Uterus (tissue), 4 donors: ENCODE measurements at places on chromosomes 5 and 9. TPM values are rescaled to one million over a fixed set of nuclear protein-coding genes. Genes with fewer than 3 reads are reported as not detected.

DNA sequence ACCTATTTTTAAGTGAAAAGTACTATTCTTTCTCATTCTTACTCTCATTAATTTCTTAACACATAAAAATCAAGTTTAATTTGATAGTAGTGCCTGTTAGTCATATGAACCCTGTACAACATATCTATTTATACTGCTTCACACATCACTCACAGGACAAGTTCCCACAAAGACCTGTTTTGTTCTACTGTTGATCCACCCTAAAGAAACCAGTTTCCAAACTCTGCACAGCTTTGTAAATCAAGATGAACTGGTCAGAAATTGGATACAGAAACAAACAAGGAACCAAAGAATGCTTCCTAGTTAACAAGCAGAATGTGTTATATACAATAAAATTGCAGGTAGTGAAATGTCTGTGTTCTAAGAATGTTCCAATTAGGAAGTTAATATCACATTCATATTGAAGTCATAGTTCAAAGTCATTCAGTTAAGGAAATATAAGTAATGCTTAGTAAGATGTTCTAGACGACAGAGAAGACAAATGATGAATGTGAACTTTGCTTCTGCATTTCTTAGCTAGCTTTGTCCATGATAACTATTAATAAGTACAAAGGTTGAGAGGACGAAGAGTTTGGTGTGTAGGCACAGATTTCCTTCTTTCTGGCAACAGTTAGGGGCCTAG, 33.4 kb downstream of the C9orf85 start:
- no peak for DNase-seq
- no peak overlapping the region for H3K4me3 ChIP-seq
- H3K27me3 ChIP-seq, result no peaks in the 10 kb centered on the region
- H3K27ac ChIP-seq, result no peak overlapping the region
- H3K4me1 ChIP-seq, result no peaks in the 10 kb centered on the region
- no peaks in the 10 kb centered on the region for H3K36me3 ChIP-seq

The TXNDC8 gene
- not detected for total RNA-seq

The NUP214 gene
- 71.0 TPM for total RNA-seq

GRCh38 chr5:78720997-78721396, 72.4 kb upstream of the LHFPL2 start:
- no peak overlapping the region for H3K4me3 ChIP-seq
- H3K27me3 ChIP-seq, result no peaks in the 10 kb centered on the region
- H3K36me3 ChIP-seq, result no peaks in the 10 kb centered on the region
- H3K4me1 ChIP-seq, result no peaks in the 10 kb centered on the region

DNA sequence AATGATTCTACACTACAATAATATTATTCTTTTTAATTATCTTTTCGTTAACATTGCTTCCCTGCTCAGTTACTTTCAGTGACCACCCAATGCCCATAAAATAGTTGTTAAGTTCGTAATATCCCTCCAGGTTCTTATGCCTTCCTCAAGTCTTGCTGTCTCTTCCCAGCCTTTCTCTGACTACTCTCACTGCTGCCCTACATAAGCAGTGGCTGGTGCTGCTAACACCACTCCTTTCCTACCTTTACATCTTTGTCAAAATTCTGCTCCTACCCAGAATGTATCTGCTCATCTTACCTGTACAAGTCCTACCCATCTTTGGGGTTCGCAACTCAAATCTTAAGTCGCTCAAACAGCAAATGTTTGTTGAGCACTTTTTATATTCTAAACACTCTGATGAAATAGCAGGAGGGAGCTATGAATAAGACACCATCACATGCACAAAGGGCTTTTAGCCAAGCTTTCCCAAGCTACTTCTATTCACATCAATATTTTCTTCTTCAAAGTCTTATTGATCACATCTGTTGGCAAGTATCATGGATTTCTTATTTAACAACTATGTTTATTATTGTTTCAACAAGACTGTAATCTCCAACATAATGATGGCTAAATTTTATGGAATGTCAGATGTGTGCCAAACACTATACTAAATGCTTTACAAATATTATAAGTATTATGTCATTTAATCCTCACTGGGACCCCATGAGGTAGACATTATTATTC, 29.5 kb downstream of the SLC25A46 start:
- H3K27ac ChIP-seq, result no peak overlapping the region
- H3K4me3 ChIP-seq, result no peak overlapping the region
- no peaks in the 10 kb centered on the region for H3K4me1 ChIP-seq
- H3K36me3 ChIP-seq, result no peaks in the 10 kb centered on the region
- no peak for DNase-seq
- no peaks in the 10 kb centered on the region for H3K27me3 ChIP-seq

DNA sequence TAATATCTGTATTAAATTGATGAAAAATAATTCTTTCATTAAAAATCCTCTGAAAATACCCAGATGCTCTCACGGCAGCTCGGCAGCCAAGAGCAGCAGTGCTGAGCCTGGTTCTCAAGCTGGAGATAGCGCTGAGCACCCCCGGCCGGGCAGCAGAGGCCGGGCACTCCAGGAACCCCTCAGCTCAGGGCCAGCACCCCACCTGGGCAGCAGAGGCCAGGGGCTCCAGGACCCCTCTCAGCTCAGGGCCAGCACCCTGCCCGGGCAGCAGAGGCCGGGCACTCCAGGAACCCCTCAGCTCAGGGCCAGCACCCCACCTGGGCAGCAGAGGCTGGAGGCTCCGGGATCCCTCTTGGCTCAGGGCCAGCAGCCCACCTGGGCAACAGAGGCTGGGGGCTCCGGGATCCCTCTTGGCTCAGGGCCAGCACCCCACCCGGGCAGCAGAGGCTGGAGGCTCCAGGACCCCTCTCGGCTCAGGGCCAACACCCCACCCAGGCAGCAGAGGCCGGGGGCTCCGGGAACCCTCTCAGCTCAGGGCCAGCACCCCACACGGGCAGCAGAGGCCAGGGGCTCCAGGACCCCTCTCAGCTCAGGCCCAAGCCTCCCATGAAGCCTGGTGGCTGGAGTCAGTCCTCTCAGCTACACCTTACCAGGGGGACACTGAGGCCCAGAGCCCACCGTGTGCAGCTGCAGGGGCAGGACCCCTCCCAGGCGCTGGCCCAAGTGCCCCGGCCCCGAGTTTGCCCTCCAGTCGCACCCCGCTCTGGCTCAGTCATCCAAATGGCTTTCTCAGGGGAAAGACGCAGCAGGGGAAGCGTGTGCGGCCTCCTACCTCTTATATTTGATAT, 21.7 kb downstream of the CLPTM1L start:
- H3K27ac ChIP-seq, result no peak overlapping the region
- no peak overlapping the region for H3K4me3 ChIP-seq
- no peaks in the 10 kb centered on the region for H3K36me3 ChIP-seq
- no peaks in the 10 kb centered on the region for H3K4me1 ChIP-seq
- H3K27me3 ChIP-seq, result no peaks in the 10 kb centered on the region

The SLC34A1 gene
- total RNA-seq, result not detected

The PCDHGC4 gene
- 7.6 TPM for total RNA-seq

DNA sequence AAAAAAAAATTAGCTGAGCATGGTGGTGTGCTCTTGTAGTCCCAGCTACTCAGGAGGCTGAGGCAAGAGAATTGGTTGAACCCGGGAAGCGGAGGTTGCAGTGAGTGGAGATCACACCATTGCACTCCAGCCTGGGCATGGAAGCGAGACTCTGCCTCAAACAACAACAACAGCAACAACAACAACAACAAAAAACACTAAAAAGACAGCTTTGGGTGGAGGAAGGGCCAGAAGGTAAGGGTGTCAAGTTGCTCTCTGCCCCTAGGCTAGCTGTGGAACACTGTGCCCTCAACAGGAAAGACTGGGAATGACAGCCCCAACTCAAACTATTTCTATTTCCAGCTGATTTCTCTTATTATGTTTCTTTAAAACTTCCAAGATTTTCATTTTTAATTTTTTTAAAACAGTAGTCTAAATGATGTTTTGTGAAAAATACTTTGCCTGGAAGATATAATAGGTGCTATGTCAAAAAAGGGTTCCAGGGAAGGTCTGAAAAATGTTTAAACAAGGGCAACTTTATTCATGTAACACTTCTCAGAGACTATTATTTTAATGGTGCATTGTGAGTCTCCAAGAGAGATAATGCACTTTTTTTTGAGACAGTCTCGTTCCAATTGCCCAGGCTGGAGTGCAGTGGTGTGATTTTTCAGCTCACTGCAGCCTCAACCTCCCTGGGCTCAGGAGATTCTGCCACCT, 29.9 kb downstream of the CLINT1 start:
- no peak for DNase-seq
- no peak overlapping the region for H3K4me3 ChIP-seq
- H3K27ac ChIP-seq, result peak overlapping the region; percentile 58
- H3K4me1 ChIP-seq, result peaks cover 12% of the 10 kb centered on the region
- no peaks in the 10 kb centered on the region for H3K36me3 ChIP-seq
- H3K27me3 ChIP-seq, result no peaks in the 10 kb centered on the region

DNA sequence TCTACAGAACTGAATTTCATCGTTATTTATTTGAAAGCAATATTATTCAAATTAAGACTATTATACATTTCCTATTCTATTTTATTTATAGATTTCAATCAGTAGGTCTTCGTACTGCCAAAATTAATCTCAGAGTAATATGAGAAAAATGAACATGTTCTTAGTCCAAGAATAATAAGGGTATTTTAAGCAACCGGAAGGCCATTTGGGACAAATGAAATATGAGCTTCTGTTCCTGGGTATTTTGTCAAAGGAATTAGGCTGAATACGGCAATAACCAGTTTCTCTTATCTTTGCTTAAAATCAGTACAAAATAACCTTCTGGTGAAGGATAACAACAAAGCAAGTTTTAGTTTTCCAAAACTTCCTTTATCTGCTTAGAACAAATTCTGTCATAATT, 410.3 kb upstream of the PRR16 start:
- H3K27me3 ChIP-seq, result no peaks in the 10 kb centered on the region
- H3K4me1 ChIP-seq, result no peaks in the 10 kb centered on the region
- H3K4me3 ChIP-seq, result no peak overlapping the region
- peak overlapping the region; percentile 36 for H3K27ac ChIP-seq
- no peak for DNase-seq
- no peaks in the 10 kb centered on the region for H3K36me3 ChIP-seq

GRCh38 chr5:15160091-15160490, 288.5 kb upstream of the ANKH start:
- H3K4me3 ChIP-seq, result no peak overlapping the region
- no peaks in the 10 kb centered on the region for H3K36me3 ChIP-seq
- H3K27ac ChIP-seq, result no peak overlapping the region

- H3K4me3 ChIP-seq, result no peak overlapping the region
- no peak overlapping the region for H3K27ac ChIP-seq
- DNase-seq, result no peak
- H3K27me3 ChIP-seq, result no peaks in the 10 kb centered on the region
- H3K36me3 ChIP-seq, result no peaks in the 10 kb centered on the region
- no peaks in the 10 kb centered on the region for H3K4me1 ChIP-seq
Measured at GRCh38 chr5:40315126-40315525, 364.6 kb upstream of the PTGER4 start.

DNA sequence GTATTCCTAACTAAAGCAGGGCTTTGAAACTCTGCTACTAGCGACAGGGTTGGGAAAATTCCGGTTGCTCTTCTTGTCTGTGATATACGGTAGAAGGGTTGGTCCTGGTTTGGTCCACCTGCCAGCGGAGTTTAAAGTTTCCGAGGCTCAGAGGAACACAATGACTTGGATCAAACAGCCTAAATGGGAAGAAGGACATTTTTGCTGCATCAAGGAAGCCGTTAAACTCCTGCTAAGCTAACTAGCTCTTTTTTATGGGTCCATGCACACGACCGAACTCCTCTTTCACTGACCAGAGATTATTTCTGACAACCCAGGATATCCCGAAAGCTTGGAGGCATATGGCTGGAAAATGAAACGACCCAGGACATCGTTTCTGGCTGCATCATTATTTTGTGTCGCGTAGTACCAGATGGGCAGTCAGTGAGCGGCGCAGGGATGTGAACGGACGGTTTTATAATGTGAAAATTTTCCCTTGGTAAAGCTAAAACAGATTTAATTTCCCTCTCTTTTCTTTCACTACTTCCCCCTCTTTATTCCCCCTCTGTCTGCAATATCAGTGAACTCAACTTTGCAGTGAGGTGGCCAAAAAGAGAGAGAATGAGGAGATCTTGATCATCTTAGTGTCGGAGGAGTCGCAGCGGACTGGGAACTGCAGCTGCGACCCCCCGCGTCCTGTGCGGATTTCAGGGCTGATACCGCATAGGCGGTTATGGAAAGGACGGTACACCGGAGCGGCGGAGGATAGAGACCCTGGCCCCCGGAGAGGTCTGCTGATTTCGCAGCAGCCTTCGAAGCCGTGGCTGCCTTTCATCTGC, at the start of gene LURAP1L:
Gene LURAP1L, plus strand, starts transcription at position 160 of the 818 bp plus-strand sequence. CDS start 696 bp downstream, outside the sequence.
- peaks cover 5% of the 10 kb centered on the region for H3K4me1 ChIP-seq
- peak within 1 kb of the TSS; percentile 84 for H3K4me3 ChIP-seq
- H3K27me3 ChIP-seq, result no peaks in the 10 kb centered on the region
- peak within 1 kb of the TSS; percentile 92 for H3K27ac ChIP-seq

The C9 gene
- total RNA-seq, result not detected

- H3K36me3 ChIP-seq, result no peaks in the 10 kb centered on the region
- H3K4me3 ChIP-seq, result no peak overlapping the region
- H3K27ac ChIP-seq, result no peak overlapping the region
- no peaks in the 10 kb centered on the region for H3K27me3 ChIP-seq
- H3K4me1 ChIP-seq, result no peaks in the 10 kb centered on the region
Measured at GRCh38 chr5:199950-200645, 8.8 kb downstream of the LRRC14B start.

DNA sequence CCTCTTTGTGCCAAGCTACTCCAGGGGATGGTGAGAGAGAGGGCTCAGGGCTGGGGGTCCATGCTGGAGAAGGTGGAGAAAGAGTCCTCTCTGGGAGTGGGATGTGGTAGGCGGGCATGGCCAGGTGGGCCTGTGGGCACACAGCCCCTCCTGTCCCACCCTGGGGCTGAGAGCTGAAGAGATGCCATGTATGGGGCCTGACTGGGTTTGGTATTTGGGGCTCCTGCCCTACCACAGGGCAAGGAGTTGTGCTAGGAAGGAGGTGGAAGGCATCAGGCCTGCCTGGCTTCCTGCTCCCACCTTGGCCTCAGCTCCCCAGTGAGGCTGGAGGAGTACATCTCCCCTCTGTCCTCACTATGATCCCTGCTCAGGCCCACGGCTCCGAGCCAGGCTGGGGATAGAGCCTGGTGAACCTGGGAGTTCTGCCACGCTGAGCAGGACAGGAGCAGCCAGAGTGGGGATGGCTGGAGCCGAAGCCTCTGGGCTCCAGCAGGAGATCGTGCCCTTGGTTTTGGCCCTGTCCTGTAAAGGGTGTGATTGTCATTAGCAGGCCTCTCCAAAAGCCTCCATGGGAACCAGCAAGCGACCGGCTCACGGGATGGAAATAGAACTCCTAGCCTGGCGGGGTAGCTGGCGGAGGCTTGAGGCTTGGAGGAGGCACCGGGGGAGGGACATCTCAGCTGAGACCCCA, 75.5 kb downstream of the CACNA1B start:
- H3K36me3 ChIP-seq, result no peaks in the 10 kb centered on the region
- H3K27me3 ChIP-seq, result no peaks in the 10 kb centered on the region
- H3K27ac ChIP-seq, result no peak overlapping the region
- H3K4me3 ChIP-seq, result no peak overlapping the region

GRCh38 chr5:31027721-31028120, 165.8 kb upstream of the CDH6 start:
- DNase-seq, result no peak
- H3K4me1 ChIP-seq, result no peaks in the 10 kb centered on the region
- H3K36me3 ChIP-seq, result no peaks in the 10 kb centered on the region
- no peaks in the 10 kb centered on the region for H3K27me3 ChIP-seq
- H3K4me3 ChIP-seq, result no peak overlapping the region
